ENCODE measurements at places on chromosomes 11 and 22.

DNA sequence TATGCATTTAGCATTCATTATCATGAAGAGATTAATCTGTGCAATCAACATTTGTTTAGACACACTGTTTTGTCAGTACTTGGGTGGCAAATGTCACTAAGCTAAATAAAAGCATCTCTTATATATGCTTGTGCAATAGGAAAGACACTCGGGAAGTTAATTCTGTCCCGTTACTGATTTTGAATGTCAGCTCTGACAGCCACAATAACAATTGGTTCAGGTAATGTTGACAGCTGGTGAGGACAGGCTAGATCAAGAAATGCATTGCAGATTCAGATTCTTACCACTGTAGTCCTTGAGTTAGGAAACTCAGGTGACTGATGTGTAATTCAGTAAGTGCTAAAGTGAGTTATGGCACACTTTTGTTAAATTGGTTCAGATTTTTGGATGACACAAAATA is 523.8 kb upstream of the FAT3 start:
- DNase-seq, result no peak

GRCh38 chr11:73266646-73267020 is 5.5 kb upstream of the P2RY6 start:
- no peak for DNase-seq

DNA sequence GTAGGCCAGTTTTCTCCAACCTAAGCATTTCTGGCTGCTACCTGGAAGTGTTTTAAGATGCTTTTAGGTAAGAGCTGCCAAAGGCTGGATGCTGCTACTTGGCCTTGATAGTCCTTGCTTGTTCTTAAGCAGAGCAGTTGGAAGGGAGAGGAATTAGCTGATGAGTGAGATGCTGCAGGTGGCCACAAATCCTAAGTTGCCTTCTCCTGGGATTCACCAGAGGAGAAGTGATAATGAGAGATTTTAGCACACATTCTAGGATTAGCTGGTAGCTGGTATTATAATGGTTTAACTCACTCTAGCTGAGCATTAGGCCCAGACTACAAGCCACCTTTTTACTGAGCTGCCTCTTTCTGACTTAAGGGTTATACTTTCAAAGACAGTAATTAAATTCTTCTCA is 442.9 kb upstream of the RAG2 start:
- no peak for DNase-seq

DNA sequence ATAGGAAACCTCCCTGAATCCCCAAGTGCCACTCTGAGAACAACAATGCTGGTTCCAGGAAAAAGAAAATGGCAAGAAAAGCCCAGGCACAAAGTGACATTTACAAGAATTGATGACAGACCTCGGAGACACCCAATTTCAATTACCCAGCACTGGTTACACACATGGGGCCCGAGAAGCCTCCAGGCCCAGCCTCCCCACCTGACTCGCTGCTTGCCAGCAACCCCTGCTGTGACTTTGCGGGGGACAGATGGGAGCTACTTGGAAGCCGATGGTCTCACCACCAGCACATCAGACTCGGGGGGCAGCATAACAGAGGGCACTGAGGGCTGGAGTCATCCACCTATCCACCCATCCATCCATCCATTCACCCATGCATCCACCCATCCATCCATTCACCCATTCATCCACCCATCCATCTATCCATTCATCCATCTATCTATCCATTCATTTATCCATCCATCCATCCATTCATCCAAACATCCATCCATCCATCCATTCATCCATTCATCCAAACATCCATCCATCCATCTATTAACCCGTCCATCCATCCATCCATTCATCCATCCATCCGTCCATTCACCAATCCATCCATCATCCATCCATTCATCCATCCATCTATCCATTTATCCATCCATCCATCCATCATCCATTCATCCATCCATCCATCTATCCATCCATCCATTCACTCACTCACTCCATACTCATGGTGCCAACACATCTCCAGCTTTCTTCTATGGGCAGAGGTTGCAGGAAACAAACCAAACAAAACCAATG is 567.6 kb downstream of the BRD1 start:
- DNase-seq, result no peak

Measured in foreskin fibroblast (primary cell).